ENCODE measurements at places on chromosomes 4 and X.

DNA sequence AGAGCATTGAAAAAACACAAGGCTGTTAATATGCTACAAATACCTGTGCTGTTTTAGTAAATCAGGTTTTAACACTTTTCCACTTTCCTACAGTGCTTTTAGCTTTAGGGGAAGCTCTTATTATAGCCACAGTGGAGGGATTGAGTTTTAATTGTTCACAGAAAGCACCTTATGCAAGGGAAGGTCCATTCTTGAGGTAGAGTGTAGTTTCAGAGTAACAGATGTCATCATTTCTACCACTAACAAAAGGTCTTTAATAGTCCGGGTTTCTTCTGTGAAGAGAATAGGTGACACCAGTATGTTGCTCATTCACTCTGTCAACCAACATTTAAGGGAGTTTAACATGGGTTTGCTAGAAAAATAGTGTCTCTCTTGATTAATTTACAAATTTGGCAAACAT lies 104.4 kb downstream of the STIM2 start:
- DNase-seq, result no peak

DNA sequence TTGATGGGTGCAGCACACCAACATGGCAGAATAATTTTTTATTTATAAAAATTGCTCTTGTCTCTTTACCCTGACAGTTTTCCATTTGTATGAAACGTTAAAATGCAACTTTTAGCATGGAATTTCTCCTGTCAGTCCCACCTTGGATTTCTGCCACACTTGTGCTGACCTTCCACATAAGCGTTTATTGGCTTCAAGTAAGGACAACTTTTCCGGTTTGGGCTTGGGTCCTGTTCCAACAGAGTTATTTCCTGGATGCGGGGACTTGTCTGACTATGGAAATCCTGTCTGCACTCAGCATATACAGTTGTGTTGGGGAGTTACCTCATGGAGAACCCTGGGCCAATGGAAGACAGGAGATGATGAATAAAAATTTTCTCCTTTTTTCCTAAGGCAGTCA lies 294.7 kb downstream of the NAF1 start:
- DNase-seq, result no peak

GRCh38 chr4:67320645-67321044 lies 224.7 kb downstream of the CENPC start:
- no peak for DNase-seq

- no peak for DNase-seq
Observed at GRCh38 chr4:106671716-106672115, 303.1 kb upstream of the GIMD1 start.

DNA sequence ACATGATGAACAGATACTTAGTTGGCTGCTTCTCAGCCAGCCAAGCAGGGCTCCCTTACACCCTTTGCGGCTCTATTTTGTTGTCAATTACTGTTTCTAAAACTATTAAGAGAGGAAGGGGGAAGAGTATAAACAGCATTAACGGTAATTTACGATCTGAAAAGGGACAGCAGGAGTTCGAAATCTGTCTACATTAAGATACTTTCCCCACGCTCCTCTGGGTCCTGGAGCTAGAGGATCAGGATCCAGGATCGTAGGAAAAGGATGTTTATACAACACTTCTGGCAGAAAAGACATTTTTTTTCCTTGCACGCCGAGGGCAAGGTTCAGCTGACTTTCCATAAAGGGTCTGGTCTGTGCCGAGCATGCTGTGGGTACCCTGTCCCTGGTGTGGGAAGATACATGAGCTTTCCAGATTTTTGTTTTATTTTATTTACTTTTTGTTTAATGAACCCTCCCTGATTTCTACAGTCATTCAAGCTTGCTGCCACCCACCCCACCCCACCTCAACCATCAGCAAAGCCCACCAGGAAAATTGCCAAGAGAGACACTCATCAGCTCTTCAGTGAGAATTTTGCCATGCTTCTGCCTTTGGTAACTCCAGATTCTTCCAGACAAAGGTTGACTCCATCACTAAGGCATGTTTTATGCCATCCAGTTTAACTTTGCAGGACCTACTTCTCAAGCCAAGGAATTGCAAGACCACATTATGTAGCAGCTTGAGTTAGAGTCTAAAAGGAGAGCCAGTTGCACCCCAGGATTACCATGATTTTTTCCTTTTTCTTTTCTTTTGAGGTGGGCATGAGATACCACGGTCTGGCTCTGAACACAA lies 188.1 kb downstream of the QDPR start:
- no peak for DNase-seq
